ENCODE measurements at places on chromosomes 13 and 19. TPM values are rescaled to one million over a fixed set of nuclear protein-coding genes. Genes with fewer than 3 reads are reported as not detected.

Gene KLK6
- polyA plus RNA-seq, result 29.7 TPM

Gene MCEMP1
- 0.61 TPM for polyA plus RNA-seq

DNA sequence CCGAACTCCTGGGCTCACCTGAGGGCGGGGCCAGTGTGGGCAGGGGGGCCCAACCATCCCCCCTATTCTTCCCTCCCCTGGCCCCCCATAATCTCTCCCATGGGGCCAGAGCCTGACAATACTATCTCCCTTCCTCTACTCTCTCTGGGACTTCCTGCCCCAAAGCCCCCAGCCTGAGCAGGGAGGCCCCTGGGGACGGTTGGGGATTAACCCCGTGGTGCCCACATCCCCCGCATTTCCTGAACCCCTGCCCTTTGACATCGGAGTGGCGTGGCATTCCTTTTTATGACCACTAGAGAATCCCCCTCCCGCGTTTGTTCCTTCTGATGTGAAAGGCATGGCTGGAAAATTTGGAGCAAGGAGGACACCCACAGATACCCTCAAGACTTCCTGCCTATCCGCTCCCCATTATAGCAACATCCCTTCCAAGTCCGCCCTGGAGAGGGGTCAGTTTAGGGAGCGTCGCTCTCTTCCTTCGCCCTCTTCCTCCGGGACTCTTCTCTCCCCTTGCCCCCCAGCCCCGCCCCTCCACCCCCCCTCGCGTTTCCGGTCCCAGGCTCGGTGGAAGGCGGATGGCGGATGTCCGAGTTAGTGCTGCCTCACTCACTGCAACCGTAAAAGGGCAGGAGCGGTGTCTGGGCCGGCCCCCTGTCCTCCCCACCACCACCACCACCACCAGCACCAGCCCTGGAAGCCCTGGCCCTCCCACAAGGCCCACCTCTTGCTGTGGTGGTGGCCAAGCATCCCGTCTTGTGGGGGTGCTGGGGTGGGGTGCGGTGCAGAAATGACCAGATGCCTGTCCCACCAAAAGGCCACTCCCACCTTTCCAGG, 1.8 kb downstream of the VASP start:
- DNase-seq, result no peak

DNA sequence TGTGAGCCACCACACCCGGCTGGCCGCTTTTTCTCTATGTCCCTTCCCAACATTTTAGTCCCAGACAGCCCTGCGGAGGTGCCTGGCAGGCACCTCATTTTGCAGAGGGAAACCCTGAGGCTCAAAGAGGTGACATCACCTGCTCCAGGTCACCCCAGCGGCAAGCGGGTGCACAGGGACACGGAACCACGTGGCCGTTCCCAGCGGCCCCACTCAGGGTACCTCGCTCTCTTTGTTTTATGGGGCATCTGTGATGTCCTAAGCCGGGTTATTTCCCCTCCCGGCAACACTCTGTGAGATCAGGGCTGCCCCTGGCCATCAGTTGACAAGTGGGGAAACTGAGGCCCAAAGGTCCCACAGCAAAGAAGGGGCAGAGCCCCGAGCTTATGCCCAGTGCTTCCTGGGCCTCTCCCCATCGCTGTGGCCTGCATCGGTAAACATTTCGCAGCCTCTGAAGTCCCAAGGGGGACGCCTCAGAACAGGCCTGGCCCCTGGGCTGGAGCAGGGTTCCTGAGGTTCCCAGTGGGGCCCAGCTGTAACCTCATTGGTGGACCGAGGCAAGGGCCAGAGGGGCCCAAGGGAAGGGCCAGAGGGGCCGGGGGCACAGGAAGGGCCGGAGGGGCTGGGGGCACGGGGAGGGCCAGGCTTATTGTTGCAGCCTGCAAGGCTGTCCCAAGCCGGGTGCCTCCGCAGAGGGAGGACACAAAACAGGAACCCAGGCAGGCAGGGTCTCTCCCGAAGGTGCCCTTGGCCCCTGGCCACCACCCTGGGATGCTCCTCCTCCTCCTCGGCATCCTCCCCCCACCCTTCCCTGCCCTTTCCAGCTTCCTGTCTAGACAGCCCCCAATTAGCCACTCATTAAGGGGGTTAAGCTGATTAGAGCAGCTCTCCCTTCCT, 39.0 kb downstream of the SMIM24 start:
- DNase-seq, result no peak

DNA sequence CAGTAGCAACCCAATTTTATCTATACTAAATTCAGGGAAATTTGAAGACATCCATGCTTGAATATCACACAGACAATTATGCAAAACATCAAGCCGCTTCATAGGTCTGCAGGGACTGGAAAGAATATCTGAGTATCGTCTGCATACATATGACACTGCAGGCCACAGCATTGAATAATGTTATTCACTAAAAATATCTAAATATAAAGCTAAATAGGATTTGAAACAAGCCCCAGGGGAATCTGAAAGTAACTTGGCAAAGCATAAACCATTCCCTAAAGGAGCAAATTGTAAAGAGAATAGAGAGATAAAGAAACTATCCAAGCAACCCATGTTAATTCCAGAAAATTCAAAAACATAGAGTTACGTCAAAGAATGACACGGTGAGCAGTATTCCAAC, 1251.0 kb downstream of the PCDH17 start:
- DNase-seq, result no peak

DNA sequence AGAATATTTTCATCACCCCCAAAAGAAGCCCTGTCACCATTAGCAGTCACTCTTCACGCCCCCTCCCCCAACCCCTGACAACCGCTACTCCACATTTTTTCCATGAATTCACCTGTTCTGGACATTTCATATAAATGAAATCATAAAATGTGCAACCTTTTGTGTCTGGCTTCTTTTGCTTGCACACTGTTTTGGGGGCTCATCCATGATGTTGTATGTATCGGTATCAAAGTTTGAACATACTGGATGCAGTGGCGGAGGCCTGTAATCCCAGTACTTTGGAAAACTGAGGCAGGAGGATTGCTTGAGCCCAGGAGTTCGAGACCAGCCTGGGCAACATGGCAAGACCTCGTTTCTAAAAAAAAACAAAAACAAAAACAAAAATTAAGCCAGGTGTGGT, 7.2 kb downstream of the GADD45B start:
- DNase-seq, result no peak

GRCh38 chr13:95087746-95088305, 213.4 kb downstream of the ABCC4 start:
- no peak for DNase-seq

DNA sequence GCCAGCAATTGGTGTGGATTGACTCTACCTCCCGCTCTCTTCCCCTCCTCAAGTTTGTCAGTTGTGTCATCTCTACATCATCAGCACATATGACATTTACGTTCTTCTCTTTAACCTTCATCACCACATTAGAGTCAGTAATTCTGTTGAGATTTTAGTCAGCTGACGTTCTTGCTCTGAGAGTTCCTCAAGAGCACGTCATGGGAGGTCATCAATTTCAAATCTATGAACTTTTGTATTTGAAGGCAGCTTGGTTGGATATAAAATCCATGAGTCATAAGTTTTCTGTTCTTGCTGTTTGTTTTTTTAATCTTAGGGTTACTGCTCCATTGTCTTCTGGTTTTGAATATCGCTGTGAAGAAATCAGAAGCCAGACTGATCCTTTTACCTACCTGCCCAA, 21.8 kb upstream of the ARGLU1 start:
- DNase-seq, result no peak

- DNase-seq, result no peak
Measured at GRCh38 chr19:4464815-4465581, 7.1 kb upstream of the HDGFL2 start.

GRCh38 chr13:30043631-30043925, 193.2 kb upstream of the UBL3 start:
- DNase-seq, result no peak

DNA sequence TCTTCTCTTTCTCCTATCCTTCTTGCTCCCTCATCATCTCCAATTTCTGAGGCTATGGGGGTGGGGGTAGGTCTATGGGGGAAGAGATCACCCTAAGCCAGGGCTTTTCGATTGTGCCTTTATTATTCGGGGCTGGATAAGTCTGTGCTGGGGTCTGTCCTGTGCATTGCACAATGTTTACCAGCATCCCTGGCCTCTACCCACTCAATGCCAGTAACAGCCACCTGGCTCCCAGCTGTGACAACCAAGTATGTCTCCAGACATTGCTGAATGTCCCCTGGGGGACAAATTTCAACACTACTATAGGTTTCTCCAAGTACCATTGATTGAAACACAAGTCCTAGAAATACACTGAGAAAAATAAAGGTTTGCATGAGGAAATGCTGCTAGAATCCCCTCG, 13.2 kb downstream of the CBY2 start:
- no peak for DNase-seq

- no peak for DNase-seq
Measured at GRCh38 chr19:34711890-34712289, 22.2 kb upstream of the ZNF181 start.

- no peak for DNase-seq
Measured at GRCh38 chr13:49869519-49869918, 66.6 kb downstream of the SPRYD7 start.

DNA sequence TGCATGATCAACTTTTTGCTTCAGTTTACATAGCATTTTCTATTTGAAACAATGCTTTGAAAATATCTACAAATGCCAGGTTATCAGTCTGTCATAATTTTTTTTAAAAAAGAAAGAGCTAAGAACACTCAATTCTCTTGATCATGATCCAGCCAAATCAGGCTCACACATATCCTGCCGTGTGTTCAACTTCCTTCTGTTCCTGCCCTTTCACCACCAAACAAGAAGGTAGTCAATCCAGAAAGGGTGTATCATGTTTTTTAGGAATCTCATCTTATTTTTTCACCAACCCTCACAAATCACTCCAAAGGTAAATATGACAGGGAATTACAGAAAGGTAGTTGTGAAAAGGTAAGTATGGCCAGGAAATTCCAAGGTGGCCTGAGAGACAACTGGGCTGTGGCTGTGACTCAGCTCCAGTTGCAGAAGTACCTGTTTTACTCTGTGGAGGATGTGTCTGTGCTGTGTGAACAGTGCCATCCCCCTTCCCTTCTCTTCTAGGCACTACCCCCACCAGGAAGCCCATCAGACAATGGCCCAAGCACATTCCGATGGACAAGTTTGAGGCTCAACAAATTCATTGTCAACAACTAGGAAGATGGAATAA, 138.8 kb upstream of the GJB6 start:
- no peak for DNase-seq

DNA sequence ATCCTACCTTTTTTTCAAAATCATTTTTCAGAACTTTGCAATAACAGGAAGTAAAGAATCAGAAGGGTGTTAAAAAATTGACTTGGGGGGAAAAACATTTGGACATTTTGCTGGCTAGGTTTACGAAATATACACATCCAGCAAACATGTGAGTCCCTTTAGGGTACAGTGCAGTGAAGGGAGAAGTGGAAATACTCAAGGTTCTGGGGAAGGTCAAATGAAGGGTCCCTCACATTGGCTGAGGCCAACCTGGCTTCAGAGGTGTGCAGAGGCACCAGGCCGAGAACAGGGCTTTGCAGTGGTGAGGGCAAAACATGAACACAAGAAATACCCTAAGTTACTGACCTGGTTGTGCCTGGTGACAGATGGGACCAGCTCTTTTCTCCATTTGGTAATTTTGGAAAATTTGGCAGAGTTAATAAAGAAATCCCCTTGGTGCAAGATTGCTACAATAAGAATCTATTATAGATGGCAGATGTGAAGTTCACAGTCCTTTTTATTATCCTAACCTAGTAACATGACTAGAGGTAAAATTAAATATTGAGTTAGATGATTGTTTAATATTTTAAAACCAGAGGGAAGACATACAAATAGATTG, 1.5 kb upstream of the UPF3A start:
- DNase-seq, result no peak

DNA sequence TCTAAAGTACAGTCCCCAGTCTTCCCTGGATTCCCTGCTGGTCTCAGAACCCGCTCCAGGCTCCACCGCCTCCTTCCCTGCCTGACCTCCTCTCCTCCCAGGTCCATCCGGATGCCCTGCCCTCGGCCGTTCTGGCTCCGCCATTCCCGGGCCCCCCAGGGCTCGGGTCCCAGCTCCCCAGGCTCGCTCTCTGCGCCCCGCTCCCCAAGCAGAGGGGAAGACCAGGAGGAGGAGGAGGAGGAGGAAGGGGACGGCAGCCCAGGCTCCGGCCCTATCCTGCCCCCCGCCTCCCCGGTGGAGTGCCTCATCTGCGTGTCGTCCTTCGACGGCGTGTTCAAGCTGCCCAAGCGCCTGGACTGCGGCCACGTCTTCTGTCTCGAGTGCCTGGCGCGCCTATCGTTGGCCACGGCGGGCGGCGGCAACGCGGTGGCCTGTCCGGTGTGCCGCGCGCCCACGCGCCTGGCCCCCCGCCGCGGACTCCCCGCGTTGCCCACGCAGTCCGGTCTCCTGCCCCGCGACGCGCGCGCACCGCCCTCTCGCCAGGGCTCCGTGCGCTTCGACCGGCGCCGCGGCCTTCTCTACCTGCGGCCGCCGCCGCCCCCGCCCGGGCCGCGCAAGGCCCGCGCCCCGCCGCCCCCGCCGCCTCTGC, 647 bp downstream of the RNF225 start:
- no peak for DNase-seq

GRCh38 chr13:35714588-35715377, 238.3 kb upstream of the MAB21L1 start:
- DNase-seq, result no peak

- no peak for DNase-seq
Measured at GRCh38 chr19:28242317-28242927, 970.5 kb downstream of the UQCRFS1 start.

GRCh38 chr19:54462655-54463530, 685 bp downstream of the LENG9 start:
- no peak for DNase-seq

GRCh38 chr19:55626350-55626749, 2.0 kb upstream of the ZNF784 start:
- DNase-seq, result no peak

GRCh38 chr19:48158210-48158790, 11.8 kb downstream of the LIG1 start:
- DNase-seq, result no peak

DNA sequence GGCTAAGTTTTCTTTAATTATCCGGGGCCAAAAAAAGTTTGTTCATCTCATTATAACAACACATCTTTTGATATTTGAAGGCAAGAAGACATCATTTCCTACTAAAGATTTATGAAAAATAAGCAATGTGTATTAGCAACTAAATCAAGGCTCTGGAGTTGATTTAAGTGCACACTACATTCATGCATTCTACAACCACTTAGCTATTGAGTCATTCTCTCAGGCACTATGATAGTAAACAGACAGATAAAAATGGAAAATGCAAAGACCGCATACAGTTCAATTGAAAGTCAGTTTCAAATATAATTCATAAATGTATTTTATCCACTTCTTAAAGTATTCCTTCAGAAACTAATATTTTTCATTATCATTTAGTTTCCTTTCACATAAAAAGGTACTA, 1395.2 kb downstream of the PCDH9 start:
- DNase-seq, result no peak

- no peak for DNase-seq
Measured at GRCh38 chr13:33524086-33524485, 238.5 kb upstream of the STARD13 start.
